ENCODE measurements at places on chromosomes 6 and 20.

DNA sequence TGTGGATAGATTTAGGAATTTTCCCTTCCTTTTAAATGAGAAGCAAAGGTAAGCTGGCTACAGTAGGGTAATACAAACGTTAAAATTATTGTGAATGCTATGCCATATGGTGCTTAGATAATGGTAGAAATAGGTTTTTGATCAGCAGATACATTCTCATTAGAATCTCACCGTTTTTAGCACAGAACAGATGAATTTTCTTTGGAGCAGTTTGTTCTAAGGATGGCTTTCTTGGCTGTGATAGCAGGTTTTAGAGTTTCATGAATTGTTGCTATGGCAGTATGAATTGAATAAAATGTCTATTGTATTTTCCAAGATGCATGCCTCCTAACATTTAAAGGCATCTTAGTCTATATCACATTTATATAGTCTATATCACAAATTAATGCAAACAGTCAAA, 1394.5 kb downstream of the EPHA7 start:
- DNase-seq, result no peak

GRCh38 chr6:74574794-74575193, 631.1 kb downstream of the COL12A1 start:
- peak; percentile 27 for DNase-seq

DNA sequence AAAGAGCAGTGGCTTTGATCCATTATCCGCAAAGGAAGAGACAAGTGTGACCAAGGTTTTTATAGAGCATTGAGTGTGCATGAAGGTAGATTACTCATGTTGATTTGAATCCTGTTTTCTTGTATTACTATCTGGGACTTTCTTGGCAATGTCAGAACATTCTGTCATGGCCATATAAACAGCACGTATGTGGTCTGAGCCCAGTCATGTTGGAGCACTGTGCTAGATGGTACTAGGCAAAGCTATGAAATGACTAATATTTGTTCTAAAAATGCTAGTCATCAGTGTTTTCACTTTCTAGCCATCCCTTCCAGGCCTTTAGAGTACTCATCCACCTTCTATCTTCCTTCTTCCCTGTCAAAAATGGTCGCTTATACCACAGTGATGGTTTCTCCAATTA, 278.6 kb upstream of the FLRT3 start:
- DNase-seq, result no peak

GRCh38 chr6:56169366-56169765, 78.0 kb downstream of the COL21A1 start:
- no peak for DNase-seq

DNA sequence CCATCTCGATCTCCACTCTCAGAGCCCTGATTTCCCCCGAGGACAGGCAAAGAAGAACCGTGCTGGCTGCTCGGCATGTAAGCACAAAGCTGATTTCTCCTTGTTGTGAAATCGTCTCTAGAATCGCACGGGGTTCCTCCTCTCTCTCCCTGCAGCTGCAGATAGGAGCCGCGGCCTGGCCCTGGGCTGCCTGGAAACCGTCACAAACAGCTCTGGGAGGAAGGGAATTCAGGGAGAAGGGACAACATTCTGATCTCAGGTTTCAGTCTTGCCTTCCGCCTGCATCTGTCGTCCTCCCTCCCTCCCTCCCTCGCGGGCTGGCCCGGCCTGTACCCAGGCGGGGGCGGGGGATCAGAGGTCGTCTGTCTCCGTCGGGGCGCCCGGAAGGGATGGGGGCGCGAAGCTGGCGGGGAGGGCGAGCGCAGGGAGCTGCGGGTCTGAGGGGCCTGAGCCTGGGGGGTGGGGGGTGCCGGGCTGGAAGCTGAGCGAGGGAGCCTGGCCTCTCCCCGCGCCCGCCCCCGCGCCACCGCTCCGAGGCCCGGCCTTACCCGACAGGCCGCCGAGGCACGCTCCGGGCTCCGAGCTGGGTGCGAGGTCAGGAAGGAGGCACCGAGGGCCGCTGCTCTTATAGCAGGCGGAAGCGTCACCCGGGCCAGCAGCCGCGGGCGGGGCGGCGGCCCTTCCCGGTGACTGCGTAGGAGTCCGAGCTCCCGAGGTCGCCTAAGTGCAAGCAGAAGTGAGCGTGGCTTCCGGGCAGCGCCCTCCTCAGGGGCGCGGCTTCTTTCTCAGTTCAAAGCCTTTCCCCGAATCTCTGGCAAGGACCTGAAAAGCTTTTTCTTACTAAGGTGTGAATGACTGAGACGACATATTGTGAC, at the start of gene SERPINB1:
Gene SERPINB1, minus strand, starts transcription at position 600 of the 875 bp plus-strand sequence. CDS start 1,277 bp downstream, outside the sequence.
- DNase-seq, result peak; percentile 77

DNA sequence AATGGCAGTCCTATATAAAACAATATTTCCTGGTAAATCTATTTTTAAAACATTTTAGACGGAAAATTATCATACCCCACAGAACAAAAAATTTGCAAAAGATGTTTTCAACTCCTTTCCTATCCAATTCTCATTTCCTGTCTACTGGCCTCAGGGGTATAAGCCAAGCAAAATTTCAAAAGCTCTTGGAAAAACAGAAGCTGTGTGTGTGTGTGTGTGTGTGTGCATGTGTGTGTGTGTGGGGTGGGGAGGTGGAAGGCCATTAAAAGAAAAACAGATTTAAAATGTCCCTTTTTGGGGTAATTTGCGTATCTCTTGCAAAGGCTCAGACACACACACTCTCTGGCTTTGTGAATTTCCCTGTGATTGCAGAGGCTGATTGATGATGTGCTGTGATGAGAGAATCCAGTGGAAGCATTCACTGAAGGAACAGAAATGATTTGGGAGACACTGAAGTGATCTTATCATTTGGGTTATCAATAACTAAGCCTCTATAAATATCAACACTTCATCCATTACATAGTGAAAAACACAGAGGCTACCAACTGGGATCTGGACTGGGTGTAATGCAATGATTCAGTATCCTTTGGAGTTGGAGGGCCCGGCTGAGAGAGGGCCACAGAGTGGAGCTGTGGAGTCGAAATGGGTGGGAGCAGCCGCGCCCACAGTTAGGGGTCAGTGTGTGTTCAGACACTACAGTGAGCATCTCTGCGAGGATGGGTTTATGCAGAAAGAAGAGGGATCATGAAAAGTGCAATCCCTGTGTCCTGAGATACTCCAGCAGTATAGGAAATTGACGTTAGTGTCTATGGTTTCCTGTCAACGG, 106.8 kb upstream of the PREP start:
- no peak for DNase-seq

- peak; percentile 64 for DNase-seq
These were observed at the start of gene HLA-DPB1 for GRCh38 chr6:33075568-33076405. Gene HLA-DPB1 (plus strand): TSS chr6:33075990. CDS start chr6:33076042, 52 bp downstream.

- peak; percentile 34 for DNase-seq
These were observed 146.7 kb downstream of the PLCB4 start for GRCh38 chr20:9215539-9215938.

- DNase-seq, result no peak
These were observed 506.7 kb upstream of the MARCKS start for GRCh38 chr6:113350461-113350860.

- DNase-seq, result peak; percentile 84
These were observed 34.3 kb downstream of the HLA-DMB start for GRCh38 chr6:32906539-32906938.

- peak; percentile 86 for DNase-seq
These were observed 4.9 kb downstream of the XPO5 start for GRCh38 chr6:43570876-43571441.

DNA sequence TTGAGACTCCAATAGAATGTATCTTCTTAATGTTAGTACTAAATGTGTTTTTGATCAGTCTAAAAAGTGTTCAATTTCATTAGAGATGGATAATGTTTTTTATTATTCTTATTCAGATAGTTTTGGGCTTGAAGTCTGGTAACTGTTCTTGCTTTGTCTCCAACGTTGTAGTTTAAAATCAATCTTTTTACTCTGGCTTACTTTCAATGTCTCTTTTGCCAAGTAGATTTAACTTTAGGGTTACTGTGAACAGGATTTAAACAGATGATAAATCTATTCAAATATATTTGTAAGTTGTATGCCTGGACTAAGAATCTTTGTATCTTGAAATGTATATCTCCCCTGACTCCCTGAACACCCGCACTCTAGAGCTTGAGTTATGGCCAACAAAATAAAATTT, 51.1 kb downstream of the SGK1 start:
- no peak for DNase-seq

- no peak for DNase-seq
These were observed 13.5 kb downstream of the MBOAT1 start for GRCh38 chr6:20198775-20199174.

DNA sequence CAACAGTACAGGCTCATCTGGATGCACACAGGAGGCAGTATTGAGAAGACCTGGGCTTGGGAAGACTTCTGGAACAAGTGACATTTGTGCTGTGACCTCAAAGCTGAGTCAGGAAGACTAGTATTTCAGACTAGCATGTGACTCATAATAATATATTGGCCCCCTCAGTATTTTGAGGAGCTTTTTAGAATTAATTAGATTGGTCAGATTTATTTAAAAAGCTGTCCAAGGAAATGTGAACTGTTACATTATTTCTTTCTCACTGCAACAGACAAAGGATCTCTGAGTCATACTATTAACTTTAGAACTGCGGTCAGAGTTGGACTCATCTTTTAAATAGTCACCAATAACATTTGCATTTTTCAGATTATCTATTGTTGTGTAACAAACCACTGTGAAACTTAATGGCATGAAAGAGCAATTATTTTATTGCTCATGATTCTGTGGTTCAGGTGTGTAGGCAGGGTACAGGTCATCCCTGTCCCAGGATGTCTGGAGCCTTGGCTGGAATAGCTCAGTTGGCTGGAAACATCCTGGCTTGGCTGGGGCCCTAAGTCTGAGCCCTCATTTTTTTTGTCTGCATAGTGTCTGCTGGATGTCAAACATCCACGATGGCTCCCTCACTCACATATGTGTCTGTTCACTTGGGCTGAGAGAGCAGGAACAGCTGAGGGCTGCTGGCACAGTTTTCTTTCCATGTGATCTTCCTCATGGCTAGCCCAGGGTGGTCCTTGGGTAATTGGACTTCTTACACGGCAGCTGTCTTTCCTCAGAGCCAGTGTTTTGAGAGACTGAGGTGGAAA, 46.9 kb downstream of the MAP3K4 start:
- peak; percentile 78 for DNase-seq

DNA sequence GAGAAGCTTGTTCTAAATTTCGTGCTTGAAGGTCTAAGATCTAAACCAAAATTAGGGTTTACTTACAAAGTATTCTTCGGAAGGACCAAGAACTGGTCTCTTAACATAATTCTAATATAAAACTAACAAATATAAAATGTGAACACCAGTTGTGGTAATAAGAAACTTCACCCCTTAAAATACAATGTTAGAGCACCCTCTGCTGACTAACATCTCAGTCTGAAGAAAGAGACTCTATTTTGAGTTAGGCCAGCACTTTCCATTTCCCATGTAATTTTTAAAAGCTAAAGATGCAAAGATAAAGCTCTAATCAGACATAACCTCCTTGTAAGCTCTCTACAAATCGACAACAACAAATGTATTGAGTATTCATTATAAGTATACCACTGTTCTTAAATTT, 24.6 kb downstream of the ATG5 start:
- DNase-seq, result peak; percentile 46

DNA sequence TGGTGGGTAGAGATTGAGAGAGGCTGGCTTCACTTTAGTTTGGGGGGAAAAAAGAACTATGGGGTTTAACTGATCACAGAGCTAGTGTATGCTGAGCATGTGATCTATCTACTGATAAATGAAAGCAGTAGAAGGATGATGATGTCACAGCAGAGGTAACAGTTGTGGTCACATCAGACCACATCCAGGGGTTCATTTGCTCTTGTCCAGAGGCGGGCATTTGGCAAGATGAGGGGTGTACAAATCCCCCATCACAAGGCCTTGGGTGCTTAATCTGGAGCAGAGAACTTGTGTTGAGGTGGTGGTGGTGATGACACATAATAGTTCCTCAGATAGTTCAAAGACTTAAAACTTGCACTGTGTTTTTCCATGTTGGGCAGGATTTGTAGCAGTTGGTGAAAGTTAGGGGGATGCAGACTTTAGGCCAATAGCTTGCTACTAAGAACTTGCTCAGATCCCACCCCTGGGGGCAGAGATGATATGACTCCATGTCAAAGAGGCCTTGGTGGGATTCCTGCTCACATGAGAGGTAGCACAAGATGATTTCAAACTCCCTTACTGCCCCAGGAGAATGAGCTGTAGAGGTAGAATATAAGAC, 63.4 kb downstream of the PRDM1 start:
- DNase-seq, result no peak

DNA sequence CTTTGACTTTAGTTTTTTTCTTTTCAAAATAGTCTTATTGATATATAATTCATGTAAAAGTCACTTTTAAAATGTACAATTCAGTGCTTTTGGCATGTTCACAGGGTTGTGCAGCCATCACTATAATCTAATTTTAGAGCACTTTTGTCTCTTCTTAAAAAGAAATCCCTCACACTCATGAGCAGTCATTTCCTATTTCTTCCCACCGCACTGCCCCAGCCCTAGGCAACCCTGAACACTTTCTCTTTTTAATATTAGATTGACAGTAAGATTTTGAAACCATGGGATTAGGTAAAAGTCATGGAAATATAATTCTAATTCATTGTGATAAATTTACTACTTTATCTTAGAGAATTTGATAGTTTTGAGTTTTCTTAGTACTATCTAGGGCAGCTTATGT, 309.4 kb downstream of the UTRN start:
- DNase-seq, result no peak

- no peak for DNase-seq
These were observed 299.7 kb upstream of the PRDM1 start for GRCh38 chr6:105786449-105786848.

DNA sequence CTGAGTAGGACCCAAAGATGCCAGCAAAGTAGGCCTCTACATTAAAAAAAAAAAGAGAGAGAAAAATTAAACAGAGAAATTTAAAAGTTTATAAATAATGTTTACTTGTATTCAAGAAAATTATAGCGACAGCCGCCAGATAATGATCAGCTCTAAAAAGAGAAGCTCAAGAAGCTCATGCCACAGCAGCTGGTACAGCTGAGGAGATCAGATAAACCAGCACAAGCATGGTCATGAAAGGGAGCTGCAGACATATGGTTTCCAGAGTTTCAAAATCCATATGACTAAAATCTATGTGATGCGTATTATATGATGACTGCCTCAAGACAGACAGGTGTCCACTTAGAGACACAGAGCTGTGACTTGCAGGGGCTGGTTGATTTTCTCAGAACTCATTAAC, 13.6 kb upstream of the HLA-C start:
- no peak for DNase-seq

GRCh38 chr6:27871924-27872638, 40.1 kb downstream of the OR2B2 start:
- DNase-seq, result peak; percentile 74

GRCh38 chr6:159082039-159082815, 37.4 kb upstream of the TAGAP start:
- DNase-seq, result no peak

GRCh38 chr6:155544677-155545076, 89.0 kb upstream of the NOX3 start:
- DNase-seq, result no peak

DNA sequence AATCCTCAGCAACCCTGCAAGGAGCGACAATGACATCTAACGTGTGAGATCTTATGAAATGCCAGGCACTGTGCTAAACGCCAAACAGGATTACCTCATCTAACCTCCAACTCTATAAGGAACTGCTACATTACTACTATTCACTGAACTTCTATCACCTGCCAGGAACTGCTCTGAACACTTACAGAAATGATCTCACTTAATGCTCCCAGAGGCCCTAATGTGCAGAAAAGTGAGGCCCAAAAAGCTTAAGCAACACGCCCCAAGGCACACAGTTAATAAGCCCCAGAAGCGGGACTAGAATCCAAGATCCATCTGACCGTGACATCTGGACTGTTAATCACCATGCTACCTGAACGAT, 28.5 kb downstream of the TRAM2 start:
- no peak for DNase-seq

Measured in ACHN (cell line).